ENCODE measurements at places on chromosomes 1 and 21.

- no peak for DNase-seq
Observed at GRCh38 chr1:110490791-110491451, 28.1 kb downstream of the KCNA10 start.

DNA sequence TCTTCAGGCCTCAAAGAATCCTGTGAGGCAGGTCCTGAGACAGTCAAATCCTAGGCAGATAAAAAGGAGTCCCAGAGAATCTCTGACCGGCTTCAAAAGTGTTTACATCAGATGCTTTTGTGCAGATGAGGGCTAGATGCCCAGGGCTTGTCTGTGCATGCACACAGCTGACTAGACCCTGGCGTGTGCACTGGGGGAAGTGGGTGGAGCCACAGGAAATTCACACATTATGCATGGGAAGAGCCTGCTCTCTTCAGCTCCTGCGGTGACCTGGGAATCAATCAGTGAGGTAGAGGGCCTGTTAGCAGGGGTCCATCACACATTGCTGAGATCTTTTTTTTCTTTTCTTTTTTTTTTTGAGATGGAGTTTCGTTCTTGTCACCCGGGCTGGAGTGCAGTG lies 36.6 kb upstream of the NHLH2 start:
- DNase-seq = no peak

- DNase-seq = peak; percentile 27
Observed at GRCh38 chr1:36657826-36658225, 175.1 kb upstream of the CSF3R start.

GRCh38 chr1:181386951-181387350 lies 96.4 kb upstream of the CACNA1E start:
- no peak for DNase-seq

DNA sequence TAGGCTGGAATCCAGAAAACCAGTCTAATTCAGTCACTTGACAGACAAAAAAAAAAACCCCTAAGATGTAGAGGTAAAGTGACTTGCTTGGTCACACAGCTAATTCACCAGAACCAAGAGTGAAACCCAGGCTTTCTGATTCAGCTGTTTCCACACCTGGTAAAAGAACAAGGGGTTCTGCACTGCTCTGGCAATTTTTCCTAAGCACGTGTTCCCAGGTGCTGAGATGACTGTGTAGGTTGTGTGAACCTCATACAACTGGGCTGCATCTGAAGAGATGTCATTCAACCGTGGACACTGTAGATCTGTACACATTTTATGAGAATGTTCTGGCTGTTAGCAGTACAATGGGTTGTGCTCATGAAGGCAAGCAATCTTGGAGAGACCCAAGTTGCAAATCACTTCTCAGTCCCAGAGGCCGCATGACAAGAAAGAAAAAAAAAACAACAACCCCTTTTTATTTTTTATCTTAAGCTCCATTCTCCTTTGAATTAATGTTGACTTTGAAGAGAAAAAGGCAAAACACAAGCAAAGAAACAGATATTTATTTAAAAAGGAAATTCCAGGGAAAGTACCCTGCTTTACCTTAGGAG lies 95.4 kb downstream of the INTS7 start:
- DNase-seq = no peak

GRCh38 chr1:208540724-208541123 lies 296.5 kb upstream of the PLXNA2 start:
- DNase-seq = no peak

DNA sequence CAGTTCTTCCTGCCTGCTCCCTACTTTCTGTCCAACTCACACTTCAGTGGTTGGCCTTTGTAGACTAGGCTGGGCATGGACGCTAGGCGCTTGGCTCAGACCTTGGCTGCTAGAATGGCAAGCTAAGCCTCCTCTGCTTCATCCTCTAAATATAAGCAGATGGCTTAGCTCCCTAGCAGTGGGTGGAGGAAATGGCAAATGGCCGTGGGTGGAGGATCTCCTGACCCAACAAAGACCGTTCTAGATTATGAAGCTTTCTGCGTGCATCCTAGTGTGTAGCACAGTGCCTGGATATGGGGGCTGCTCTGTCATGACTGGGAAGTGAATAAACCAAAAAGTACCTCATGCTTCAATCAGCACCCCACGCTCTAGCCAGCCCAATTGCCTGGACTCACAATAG lies 10.4 kb upstream of the ETV3L start:
- DNase-seq = peak; percentile 38

GRCh38 chr1:193471981-193472380 lies 285.6 kb upstream of the B3GALT2 start:
- DNase-seq = no peak

DNA sequence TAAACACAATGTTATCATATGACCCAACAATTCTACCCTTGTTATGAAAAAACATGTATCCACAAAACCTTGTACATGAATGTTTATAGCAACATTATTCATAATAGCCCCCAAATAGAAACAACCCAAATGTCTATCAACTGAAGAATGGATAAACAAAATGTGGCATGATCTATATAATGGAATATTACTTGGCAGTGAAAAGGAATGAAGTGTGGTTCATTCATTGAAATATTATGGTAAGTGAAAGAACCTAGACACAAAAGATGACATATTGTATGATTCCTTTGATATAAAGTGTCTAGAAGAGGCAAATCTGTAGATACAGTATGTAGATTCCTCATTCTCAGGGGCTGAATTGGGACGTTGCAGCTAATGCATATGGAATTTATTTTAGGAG lies 151.2 kb downstream of the KIF26B start:
- no peak for DNase-seq

DNA sequence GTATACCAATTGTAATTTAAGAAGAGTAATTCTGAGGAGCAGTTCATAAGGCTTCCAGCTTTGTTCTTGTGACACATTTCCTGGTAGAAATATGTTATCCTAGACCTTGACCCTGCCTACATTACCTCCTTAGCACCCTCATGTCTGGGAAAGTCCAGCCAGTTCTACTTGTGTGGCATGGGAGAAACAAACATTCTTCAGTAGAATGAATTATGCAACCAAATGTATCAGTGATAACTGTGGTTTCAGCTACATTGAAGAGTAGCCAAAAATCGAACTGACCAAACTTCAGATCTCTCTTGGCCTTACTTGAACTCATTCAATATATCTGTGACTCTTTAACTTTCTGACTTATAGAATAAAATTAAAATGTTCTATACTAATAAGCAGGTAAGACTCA lies 308.1 kb upstream of the LYPLAL1 start:
- DNase-seq = no peak

- DNase-seq = no peak
Observed at GRCh38 chr1:7442918-7443317, 328.2 kb upstream of the VAMP3 start.

GRCh38 chr1:201639391-201639790 lies 100.5 kb downstream of the NAV1 start:
- no peak for DNase-seq

- DNase-seq = no peak
Observed at GRCh38 chr21:46515109-46515508, 56.4 kb downstream of the DIP2A start.

GRCh38 chr21:23578027-23578426 lies 2029.3 kb downstream of the MRPL39 start:
- no peak for DNase-seq

GRCh38 chr1:158248118-158248517 lies 6.1 kb upstream of the CD1A start:
- peak; percentile 34 for DNase-seq

GRCh38 chr1:164602480-164603093 lies 43.6 kb downstream of the PBX1 start:
- DNase-seq = peak; percentile 72

- peak; percentile 78 for DNase-seq
Observed at GRCh38 chr21:44846485-44847260, 26.8 kb downstream of the PTTG1IP start.

DNA sequence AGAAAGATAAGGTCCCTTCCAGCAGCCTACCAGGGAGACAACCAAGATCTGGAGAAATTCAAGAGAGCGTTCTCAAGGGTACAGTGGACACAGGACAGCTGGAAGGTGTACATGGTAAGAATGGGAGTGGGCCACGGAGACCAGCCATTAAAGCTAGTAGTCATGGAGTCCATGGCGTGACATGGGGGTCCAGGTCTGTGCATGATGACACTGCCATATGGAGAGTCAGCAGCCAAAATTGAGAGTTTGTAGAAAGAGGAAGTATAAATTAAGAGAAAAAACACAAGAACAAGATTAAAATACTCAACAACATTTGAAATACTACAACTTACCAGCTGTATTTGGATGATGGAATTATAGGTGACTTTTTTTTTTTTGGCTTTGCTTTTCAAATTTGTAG lies 7.9 kb upstream of the LORICRIN start:
- DNase-seq = no peak

DNA sequence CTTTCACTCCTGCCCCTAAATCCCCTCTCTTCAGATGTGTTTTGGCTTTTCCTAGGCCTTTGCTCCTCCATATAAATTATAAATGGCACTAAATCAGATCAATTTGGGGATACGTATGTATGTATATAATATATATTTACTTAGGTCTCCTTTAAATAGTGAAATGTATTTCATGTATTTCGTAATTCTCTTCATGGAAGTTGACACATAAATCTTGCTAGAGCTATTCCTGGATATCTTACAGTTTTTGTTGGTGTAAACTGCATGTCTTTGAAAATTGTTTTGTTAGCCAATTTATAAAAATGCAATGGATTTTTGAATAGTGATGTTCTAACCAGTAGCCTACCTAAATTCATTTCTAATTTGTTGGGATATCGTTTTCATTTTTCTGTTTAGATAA lies 9.0 kb downstream of the RPF1 start:
- no peak for DNase-seq

DNA sequence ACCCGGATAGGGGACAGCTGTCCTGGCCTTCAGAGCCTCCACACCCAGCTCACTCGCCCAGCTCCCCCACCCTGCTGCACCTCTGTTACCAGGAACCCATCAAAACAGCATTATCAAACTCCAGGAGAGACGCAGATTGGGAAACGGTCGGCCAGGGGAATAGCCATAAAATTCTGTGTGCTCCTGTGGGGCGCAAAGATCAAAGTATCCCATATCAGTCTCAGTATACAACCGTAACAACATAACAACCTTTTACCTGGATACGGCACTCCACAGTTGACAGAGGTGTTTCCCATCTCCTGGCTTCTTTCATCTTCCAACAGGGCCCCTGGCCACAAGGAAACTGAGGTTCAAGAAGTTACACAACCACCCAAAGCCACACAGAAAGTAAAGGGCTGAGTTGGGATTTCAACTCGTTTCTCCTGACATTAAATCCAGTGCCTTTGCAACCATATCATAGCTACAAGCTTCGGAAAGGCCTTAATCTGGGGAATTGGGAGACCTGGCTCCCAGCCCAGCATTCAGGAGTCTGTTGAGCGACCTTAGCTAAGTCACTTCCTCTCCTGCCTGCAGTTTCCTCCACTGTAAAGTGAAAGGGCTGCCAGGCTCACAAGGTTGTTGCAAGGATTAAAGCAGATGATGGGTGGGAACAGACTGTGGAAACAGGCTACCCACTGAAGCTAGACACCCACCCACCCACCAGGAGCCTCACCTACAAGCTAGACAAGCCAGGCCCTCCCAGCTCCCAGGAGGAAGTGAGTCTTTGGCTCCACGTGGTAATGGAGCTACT lies 8.1 kb upstream of the EPHB2 start:
- DNase-seq = no peak

DNA sequence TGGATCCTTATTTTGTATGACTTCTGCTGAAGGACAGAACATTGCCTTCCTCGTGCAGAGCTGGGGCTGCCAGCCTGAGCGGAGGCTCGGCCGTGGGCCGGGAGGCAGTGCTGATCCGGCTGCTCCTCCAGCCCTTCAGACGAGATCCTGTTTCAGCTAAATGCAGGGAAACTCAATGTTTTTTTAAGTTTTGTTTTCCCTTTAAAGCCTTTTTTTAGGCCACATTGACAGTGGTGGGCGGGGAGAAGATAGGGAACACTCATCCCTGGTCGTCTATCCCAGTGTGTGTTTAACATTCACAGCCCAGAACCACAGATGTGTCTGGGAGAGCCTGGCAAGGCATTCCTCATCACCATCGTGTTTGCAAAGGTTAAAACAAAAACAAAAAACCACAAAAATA lies 27.5 kb upstream of the KDM4A start:
- no peak for DNase-seq

- DNase-seq = no peak
Observed at GRCh38 chr21:35072960-35073359, 23.9 kb upstream of the RUNX1 start.

DNA sequence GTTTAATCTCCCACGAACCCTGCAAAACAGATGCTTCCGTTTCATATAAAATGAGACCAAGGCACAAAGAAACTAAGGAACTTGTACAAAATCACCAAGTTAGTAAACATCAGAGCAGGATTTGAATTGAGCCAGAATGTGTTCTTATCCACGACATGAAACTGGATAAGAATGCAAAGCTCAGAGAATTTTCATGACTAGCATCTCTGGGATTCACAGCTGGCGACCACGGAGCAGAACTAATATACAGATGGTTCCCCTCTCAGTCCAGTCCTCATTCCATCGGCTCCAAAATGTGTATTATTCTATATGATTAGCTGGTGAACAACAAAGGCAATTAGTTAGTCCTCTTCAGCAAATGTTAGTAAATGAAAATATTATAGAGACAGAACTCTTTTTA lies 72.3 kb upstream of the ERG start:
- DNase-seq = no peak

- DNase-seq = peak; percentile 35
Observed at GRCh38 chr1:39044762-39045161, 18.6 kb downstream of the NDUFS5 start.

GRCh38 chr1:70397013-70397412 lies 14.1 kb upstream of the CTH start:
- no peak for DNase-seq

DNA sequence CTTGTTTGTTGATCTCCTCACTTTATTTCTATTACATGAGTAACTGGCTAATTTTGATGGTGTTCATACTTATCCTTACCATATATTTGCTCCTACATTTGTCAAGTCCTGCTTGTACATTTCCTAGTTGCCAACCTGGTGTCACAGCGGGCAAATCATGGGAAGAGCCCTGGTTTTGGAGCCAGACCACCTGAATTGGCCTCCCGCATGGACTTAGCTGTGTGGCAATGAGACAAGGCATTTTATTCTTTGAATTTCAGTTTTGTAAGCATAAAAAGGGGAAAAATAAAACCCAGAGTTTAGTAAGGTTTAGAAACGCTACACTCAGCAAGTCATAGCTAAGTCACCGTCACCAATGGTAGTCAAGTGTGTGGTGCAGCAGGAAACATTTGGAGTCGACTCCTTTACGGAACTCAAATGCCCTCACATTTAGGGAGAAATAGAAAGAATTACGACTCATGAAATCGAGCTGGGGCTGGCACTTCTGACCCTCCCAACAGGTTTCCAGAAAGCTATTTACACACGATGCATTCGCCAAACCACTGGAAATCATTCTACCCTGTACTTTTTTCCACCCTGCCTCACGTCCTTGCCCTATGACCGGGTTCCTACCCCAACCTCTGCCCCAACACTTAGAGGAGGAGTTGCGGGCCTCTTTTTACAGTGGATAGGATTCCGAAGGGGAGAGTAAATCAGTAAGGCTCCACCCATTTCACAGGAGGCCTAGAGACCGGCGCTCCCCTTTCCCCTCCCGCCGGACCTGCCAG lies 492 bp upstream of the PGM1 start:
- no peak for DNase-seq

Data from tibial artery (tissue), 4 donors.